ENCODE measurements at places on chromosomes 16 and 17.

DNA sequence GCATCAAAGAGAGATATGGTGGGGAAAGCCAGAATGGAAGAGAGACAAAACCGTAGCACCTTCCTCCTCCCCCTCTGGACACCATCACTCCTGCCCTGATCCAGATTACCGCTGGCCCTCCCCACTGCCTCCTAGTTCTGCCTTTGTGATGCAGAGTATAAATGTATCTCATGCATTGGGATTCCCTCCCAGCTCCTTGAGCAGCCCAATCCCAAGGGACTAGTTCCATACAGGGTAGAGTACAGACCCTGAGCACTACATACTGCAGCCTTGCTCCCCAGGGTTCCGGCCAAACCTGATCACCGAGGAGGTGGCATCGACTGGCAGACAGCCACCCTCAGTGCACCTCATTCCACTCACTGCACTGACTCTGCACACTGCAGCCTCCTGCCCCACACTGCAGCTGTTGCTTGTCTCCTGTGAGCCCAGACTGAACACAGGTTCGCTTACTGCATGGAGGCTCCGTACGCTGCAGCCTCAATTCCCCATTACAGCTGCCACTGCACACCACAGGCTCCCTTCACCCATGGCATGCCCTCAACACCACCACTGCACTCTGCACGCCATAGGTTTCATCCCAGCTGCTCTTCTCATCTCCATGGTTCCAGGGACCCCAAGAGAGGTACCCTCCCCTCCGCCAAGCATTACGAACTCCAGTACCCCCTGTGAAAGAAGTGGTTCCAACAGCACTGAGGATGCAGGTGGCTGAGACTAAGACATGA lies 1.7 kb upstream of the THRA start:
- no peak for DNase-seq

DNA sequence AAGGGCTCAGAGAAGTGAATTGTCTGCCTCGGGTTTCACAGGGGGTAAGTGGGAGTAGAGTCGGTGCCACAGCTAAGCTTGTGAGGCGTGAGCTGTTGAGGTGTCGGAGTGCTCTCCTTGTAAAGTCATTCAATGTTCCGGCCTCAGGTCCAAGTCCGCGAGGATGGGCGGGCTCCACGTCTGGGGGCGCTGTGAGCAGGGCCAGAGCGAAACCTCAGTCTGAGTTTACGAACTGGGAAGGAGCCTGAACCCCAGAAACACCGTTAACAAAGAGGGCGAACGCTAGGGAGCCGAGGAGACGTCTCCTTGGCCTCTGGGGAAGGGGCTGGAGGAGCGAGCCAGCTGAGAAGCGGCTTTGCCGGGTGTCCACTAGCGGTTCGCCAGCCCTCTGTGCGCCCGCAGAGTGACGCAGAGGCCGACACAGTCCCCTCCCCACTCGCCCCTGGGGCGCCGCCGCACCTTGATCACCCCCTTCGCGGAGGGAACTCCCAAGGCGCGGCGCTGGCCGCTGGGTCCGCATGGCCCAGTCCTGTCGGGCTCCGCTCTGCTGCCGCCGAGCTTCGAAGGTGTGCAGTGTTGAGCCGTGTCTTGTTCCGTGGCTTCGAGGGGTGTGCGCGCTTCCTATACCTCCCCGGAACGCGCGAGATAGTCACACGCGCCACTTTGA lies 4.9 kb downstream of the IRX3 start:
- no peak for DNase-seq

GRCh38 chr16:20942256-20942655 lies 41.7 kb downstream of the LYRM1 start:
- DNase-seq, result no peak

DNA sequence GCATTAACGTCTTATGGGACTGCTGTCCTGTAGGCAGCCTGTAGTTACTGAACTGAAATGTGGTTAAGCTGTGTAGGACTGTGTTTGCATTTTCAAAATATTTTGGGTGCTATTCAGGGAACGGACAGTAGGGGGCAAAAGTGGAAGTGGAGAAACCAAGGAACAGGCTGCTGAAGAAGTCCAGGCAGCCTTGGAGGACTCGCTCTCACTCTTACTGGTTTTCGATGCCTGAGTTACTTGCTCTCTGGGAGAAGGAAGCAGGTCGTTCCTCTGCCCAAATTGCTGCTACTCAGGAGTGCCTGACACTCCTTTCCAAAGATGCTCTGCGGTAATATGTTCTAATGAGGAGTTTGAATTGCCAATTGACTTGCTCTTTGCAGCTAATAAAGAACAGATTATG lies 64.5 kb upstream of the RBFOX1 start:
- no peak for DNase-seq

- no peak for DNase-seq
These were observed 25.4 kb downstream of the RTN4RL1 start for GRCh38 chr17:1999557-2000251.

DNA sequence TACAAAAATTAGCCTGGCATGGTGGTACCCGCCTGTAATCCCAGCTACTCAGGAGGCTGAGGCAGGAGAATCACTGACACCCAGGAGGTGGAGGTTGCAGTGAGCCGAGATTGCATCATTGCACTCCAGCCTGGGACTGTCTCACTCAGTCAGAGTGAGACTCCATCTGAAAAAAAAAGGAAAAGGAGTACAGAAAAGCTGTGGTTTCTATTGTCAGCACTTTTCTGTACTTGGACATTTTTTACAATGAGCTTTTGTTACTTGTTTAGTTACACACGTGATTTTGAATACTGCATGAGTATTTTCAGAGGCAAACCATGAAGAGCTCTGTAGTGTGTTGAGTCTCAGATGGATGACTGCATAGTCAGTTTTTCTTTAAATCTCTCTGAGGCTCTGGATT lies 26.3 kb downstream of the ZC3H18 start:
- no peak for DNase-seq

DNA sequence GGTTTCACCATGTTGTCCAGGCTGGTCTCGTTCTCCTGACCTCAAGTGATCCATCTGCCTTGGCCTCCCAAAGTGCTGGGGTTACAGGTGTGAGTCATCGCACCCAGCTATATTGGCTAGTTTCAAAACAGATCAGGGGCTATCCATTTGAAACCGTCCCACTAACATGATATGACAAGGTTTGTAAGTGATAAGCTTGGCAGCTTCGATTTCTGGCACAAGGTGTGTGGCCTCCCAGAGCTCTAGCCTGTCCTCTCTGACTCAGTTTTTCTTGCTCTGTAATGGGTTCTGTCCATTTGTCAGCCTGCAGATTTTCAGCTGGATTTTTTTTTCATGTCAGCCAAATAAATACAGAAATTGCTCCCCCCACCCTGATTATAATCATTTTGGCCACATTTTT lies 31.8 kb upstream of the TENT4B start:
- no peak for DNase-seq

DNA sequence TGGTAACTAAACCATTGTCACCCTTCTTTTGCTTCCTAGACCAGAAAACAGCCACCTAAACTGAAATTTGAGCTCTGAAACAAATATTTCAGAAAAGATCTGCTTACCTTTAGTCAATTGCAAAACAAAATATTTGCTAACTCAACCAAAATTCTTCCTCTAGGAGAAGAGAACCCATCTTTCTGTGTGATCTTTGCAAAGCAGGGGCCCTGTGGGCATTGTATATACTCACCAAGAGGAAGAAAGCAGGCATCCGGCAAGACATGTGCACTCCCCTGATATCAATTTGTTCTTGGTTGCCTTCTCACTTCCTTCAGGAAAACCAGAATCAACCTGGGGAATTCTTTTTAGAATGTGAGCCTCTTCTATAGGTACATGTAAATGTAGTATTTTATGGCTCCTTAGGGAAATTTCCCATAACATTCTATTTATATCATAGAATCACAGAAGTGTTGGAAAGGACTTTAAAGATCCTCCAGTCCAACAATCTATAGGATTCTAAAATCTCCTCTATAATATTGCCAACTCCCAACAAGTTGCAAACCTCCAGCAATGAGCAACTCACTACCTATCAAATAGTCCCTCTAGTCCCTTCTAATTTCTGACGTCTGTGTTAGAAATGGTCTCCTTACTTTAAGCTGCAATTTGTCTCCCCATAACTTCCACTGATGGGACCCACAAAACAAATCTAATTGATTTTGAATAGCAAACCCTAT lies 966 bp downstream of the SLFN14 start:
- no peak for DNase-seq

DNA sequence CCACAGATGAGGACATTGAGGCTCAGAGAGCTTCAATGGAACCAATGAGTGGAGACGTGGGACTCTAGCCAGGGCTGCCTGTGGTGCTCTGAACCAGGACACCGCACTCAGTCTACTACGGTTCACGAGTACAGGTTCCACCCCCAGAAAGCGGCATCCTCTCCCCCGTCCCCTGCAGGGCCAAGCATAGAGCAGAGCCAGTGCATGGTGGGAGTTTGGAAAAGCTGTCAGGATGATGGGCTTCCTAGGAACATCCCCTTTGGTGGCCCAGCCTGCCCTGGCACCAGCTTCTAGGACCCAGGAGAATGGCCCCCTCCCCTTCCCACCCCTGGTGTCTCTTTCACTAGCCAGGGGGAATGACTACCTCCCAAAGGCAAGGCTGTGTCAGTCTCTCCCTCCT lies 8.4 kb downstream of the ZNF319 start:
- no peak for DNase-seq

- no peak for DNase-seq
These were observed 81.6 kb upstream of the GSE1 start for GRCh38 chr16:85531516-85531915.

DNA sequence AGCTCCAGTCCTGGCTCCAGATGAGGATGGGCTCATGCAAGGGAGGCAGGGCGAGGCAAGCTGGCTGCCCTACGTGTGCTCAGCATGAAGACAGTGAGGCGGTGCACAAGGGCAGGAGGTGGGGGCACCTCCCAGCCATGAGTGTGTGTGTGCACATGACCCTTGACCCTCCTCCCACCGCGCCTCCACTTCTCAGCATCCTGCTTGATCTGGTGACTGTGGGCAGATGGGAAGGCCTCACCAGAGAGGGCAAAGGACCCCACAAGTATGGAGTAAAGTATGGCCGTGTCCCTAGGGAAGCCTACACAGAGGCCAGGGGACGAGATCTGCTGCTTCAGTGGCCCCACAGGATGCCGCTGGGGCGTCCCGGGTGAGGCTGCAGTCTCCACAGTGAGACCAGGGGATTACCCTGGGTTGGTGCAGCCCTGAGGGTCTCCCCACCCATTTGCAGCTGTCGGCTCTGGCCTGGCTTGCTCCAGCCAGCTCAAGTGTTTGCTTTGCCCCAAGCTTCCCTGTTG lies 7.9 kb upstream of the RNF222 start:
- no peak for DNase-seq

DNA sequence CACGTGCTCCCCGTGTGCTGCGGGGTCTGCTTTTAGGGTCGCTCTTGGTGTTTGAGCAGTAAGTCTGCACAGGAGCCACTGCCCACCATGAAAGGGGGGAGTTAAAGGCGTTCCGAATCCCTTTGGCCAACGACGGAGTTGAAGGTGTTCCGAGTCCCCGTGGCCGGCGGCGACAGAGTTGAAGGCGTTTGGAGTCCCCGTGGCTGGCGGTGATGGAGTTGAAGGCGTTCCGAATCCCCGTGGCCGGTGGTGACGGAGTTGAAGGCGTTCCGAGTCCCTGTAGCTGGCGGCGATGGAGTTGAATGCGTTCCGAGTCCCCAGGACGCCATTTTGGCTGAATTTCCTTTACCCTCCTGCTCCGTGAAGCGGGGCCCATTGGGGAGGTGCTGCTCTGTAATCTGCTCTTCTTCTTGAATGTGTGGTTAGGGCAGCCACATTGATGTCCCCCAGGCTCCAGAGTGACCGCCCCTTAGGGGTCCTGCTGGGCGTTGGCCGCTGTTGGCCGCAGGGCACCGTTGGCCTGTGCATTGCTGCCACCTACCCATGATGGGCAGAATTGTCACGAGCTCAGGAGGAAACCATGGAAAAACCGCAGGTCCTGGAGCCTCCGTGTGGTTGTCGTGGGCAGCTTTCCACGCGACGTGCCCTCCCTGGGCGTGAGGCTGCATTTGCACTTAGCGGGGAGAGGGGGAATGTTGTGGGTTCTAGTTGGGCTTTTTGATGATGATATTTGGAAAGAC lies 73.7 kb upstream of the ZNF750 start:
- peak; percentile 10 for DNase-seq
